ENCODE measurements at places on chromosomes 7 and 10. TPM values are rescaled to one million over a fixed set of nuclear protein-coding genes. Genes with fewer than 3 reads are reported as not detected.

GRCh38 chr10:13765641-13766341 lies 179.0 kb downstream of the PRPF18 start:
- DNase-seq, result no peak

DNA sequence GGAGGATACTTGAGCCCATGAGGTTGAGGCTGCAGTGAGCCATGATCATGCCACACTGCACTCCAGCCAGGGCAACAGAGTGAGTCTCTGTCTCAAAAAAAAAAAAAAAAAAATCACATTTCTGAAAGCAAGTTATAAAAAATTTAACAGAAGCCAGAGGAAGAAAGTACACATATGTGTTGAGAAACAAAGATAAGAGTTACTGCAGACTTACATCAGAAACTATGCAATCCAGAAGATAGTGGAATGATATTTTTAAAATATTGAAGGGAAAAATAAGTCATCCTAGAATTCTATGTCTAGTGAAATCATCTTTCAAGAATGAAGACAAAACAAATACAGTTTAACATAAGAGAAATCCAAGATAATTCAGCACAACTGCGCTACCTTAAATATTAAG lies 46.9 kb downstream of the ZNF518A start:
- no peak for DNase-seq

GRCh38 chr7:1995426-1995825 lies 237.3 kb downstream of the MAD1L1 start:
- no peak for DNase-seq

- peak; percentile 25 for DNase-seq
These were observed 299.4 kb downstream of the SNX13 start for GRCh38 chr7:17640730-17641377.

AP4M1 gene
- polyA plus RNA-seq, result 22.1 TPM
